ENCODE measurements at places on chromosomes 6 and 20. TPM values are rescaled to one million over a fixed set of nuclear protein-coding genes. Genes with fewer than 3 reads are reported as not detected.

DNA sequence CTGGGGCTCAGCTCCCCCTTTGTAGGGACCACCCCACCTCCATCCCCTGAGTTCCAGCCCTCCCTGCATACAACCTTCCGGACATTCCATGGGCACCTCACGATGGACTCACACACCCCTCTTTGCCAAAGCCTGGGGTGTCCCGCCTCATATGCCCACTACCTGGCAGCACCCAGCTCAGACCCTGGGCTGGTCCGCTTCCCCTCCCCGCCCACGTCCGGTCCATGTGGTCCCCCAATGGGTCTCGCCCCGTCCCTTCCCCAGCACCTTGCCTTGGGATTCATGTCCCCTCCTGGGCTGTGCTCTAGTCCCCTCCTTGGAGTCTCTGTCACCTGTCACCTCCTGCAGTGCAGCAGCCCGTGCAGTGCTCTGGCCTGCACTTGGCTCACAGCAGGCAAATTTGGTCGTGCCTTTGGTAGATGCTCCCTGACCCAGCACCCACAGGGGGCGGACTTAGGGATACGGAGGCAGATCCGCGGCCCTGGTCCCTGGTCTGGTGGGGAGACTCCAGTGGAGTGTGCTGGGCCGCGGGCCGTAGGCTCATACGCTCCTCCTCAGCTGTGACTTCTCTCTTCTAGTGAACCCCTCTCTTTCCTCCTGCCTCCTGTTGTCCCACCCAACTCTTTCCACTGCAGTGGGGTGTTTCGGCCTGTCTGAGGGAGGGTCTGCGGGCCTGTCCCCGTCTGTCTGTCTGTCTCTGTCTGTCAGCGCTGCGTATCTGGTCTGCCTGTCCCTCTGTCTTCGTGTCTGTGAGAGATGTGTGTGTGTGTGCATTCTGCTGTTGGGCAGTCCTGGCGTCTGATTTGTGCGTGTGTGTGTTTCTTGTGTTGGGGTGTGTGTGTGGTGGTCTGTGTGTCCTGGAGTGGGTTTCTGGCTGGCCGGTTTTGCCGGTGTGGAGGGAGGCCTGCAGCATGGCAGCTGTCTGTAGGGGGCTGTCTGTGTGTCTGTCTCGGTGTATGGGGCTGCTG lies 69.5 kb downstream of the SRC start:
- no peak for DNase-seq

GRCh38 chr20:46299078-46299477 lies 9.2 kb downstream of the CDH22 start:
- DNase-seq, result no peak

GRCh38 chr20:57871237-57871632 lies 161.4 kb upstream of the PMEPA1 start:
- DNase-seq, result no peak

- DNase-seq, result no peak
Observed at GRCh38 chr6:167850782-167851181, 24.1 kb downstream of the AFDN start.

GRCh38 chr6:114355300-114355699 lies 12.5 kb upstream of the HS3ST5 start:
- DNase-seq, result no peak

DNA sequence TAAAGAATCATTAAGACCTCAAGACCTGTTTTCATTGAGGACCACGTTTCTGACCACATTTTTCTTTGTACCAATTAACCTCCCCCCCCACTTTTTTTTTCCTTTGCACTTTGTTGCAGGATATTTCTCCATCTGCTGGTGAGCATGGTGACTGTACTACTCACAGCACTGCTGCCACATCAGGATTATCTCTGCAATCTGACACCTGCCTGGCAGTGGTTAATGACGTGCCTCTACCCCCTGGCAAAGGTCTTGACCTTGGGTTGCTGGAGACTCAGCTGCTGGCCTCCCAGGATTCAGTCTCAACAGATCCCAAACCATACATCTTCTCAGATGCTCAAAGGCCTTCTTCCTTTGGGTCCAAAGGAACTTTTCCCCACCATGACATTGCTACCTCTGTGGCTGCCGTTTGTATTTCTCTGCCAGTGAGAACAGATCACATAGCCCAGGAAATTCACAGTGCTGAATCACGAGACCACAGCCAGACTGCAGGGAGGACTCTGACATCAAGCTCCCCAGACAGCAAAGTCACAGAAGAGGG lies 46.6 kb upstream of the EDN3 start:
- no peak for DNase-seq

GRCh38 chr6:124400261-124400999 lies 561.8 kb upstream of the RNF217 start:
- no peak for DNase-seq

TXLNB gene
- not detected for total RNA-seq

C6orf58 gene
- 1.3 TPM for total RNA-seq

IL17A gene
- not detected for total RNA-seq

GLP1R gene
- total RNA-seq, result not detected

FAM184A gene
- 0.10 TPM for total RNA-seq

Data from Caki2 (cell line).